ENCODE measurements at places on chromosomes 7 and 10. TPM values are rescaled to one million over a fixed set of nuclear protein-coding genes. Genes with fewer than 3 reads are reported as not detected.

The TRIL gene
- not detected for polyA plus RNA-seq

The PDZD7 gene
- 0.63 TPM for polyA plus RNA-seq

The ING3 gene
- 6.7 TPM for polyA plus RNA-seq

The PTPRZ1 gene
- not detected for polyA plus RNA-seq

The TUBB8 gene
- polyA plus RNA-seq, result not detected

The MMP21 gene
- polyA plus RNA-seq, result 0.04 TPM

The NEUROD6 gene
- polyA plus RNA-seq, result not detected

The STK31 gene
- polyA plus RNA-seq, result 2.0 TPM

The AKR1C8 gene
- polyA plus RNA-seq, result 0.10 TPM

The ZCCHC24 gene
- 4.2 TPM for polyA plus RNA-seq

The COPS6 gene
- 219 TPM for polyA plus RNA-seq

DNA sequence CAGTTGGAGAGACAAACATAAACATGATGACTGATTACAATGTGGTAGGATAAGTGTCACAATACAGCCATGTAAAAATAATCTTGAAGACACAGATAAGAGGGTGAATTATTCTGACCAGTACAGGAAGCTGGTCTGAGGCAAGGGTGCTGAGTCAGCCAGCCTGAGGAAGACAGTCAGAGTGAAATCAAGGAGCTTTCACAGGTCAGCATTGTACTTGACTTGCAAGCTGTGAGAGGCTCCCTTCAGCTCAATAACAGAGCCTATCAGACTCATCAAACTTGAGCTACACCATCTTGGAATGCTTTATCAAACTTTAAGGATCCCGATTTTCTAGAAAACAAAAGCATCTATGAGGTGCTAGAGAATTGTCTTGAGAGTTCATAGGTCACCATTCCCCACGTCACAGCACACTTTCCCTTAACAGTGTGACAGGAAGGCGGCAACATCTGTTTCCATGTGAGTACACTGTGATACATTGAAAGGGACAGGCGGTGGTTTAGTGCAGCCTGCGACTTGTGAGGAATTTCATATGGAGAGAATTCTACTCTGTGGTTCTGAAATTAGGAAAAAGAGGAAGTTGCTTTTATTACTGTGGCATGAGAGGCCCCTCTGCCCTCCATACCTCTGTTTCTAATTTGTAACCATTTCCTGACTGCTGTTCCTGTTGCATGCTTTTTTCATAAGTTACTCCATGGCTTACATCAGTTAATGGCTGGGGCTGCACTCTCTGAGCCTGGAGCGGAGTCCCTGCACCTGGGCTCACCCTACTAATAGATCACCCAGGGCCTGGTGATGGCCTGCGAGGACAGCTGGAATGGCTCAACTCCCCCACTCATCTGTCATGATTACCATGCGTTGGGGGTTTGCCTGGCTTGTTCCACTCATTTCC, 417.1 kb downstream of the SUGCT start:
- peak; percentile 2 for DNase-seq

DNA sequence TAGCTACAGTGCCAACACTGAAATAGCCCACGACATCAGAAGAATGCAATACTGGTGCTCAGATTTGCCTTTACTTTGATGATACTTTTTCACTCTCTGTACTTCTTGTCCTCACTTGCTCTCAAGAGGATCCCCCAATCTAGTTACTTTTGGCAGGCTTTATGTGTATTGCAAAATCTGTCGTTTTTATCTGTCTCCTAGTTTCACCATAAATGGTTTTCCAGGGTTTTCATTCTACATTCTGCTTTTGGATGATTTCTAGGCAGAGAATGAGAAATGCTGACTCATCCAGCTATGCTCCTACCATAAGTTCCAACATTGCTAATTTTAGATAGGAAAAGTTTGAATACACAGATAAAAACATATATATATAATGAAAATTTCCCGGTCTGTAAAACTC, 659.5 kb upstream of the NRG3 start:
- no peak for DNase-seq

- no peak for DNase-seq
Observed at GRCh38 chr10:106312087-106312486, 852.4 kb downstream of the SORCS1 start.

DNA sequence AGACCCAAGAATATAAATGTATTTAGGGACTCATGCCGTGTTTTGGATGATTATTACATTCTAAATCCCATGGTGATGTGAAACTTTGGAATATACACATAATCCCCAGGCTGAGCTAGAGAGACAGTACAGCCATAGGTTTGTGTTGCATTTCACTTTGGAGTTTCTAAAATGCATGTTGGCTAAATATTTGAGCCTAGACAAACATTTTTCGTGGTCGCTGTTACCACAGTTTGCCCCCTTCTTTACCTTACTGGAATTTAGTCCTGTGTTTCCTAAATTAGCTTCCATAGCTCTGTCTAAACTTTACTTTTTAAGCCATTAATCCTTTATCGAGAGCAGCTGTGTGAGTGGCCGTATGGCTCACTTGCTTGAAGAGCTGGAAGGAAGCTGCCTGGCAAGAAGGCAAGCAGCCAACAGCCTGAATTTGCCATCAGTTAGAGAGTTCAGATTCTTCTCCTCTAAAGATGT, 192.0 kb downstream of the BICC1 start:
- DNase-seq, result no peak

GRCh38 chr7:128904381-128905197, 5.9 kb downstream of the KCP start:
- DNase-seq, result peak; percentile 60

- no peak for DNase-seq
Observed at GRCh38 chr10:34864149-34865067, 49.3 kb upstream of the PARD3 start.

- DNase-seq, result no peak
Observed at GRCh38 chr7:38168890-38169570, 9.0 kb upstream of the STARD3NL start.

GRCh38 chr10:131158695-131159094, 152.8 kb downstream of the TCERG1L start:
- no peak for DNase-seq

- DNase-seq, result no peak
Observed at GRCh38 chr7:149620961-149621360, 123.4 kb upstream of the ZNF746 start.

- DNase-seq, result no peak
Observed at GRCh38 chr10:96225119-96225518, 46.2 kb downstream of the BLNK start.

DNA sequence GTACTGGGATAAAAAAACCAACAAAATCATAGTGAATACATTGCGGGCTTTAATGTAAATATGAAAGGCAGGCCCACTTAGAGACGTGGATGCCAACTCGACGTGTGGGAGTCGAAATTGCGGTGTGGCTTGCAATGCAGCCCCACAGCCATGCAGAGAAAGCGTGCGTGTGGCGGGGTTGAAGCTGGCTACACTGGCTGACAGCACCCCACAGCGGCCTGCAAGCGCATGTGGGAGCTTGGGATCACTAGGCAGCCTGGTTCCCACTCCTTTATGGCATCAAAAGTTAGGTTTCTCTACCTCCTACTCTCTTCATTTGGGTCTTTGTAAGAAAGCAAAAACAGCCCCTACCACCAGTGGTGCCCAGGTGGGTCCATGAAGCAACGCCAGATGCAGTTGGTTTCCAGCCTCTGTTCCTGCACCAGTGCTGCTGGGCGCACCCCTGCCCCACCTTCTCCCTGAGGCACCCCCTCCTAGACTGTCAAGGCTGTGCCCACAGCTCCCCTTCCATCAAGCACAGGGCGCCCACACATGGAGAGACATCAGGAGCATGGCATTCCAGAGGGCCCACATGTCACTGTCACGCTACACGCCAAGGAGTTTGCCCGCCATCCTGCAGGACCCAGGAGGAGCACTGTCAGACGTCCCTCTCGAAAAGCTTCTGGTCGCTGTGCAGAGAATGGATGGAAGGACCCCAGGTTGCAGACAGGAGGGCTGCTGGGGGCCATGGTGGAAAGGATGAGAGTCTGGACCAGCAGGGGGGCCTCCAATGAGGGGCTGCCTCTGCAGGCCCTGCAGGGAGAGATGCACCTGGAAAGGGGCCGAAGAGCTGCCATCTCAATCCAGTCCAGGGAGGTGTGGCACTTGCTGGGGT, 142.9 kb downstream of the PAXIP1 start:
- DNase-seq, result no peak

- no peak for DNase-seq
Observed at GRCh38 chr7:42747044-42747443, 164.8 kb downstream of the C7orf25 start.

DNA sequence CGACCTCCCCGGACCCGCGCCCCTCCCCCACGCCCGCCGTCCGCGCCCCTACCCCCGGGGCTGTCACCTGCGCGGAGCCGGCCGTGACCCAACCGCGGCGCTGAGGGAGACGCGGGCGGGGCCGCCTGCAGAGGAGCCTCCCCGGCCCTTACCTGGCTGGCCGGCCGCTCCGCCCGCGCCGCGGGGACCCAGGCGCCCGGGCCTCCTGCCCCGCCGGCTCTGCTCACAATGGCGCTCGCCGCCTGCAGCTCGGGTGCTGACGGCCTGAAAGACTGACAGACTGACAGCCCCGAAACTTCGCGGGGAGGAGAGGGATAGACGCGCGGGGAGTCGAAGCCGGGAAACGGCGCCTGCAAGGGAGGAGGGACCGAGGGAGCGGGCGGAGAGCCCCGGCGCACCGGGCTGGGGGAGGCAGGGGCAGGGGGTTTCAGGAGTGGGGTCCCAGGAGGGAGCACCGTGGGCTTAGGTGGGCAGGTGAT, 393 bp downstream of the ZNF467 start:
- no peak for DNase-seq

- no peak for DNase-seq
Observed at GRCh38 chr7:148572067-148572522, 18.5 kb upstream of the C7orf33 start.

- DNase-seq, result no peak
Observed at GRCh38 chr7:142581341-142581740, 167.9 kb upstream of the PRSS1 start.

- no peak for DNase-seq
Observed at GRCh38 chr10:62083412-62084267, 182.1 kb downstream of the ARID5B start.

DNA sequence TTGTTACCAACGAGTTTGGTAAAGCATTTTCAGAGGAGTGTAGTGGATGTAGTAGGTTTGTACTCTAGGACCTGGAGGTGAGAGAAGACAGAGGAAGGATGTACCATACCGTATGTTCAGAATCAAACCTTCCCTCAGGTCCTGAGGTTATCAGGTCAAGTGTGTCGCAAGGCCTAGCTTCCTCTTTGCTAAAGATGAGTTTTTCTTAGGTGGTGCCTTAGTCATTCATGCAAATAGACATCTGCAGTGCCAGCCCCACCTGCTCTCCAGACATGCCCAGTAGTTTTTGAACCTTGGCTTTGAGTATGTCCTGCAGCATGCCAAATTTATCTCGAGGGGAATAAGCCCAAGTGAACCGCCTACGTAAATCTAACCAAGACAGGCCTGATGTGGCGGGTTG, 71.3 kb downstream of the HDAC9 start:
- no peak for DNase-seq

DNA sequence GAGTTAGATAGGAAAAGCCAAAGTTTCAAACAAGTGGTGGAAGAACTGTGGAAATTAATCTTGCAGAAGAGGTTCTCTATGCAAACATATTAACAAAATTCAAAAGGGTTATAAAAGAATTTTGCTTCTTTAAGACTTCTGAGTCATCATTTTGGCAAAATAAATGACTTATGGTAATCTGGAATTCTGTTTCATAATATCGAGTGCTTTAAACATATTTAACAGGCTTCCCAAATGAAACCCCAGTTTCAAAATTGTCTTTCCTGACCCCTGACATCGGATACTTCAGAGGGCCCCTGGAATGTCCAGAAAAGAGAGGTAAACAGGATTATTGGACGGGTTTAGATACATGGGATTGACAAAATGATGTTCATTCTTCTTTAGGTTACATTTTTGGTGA, 444.6 kb downstream of the HTR7 start:
- DNase-seq, result no peak

DNA sequence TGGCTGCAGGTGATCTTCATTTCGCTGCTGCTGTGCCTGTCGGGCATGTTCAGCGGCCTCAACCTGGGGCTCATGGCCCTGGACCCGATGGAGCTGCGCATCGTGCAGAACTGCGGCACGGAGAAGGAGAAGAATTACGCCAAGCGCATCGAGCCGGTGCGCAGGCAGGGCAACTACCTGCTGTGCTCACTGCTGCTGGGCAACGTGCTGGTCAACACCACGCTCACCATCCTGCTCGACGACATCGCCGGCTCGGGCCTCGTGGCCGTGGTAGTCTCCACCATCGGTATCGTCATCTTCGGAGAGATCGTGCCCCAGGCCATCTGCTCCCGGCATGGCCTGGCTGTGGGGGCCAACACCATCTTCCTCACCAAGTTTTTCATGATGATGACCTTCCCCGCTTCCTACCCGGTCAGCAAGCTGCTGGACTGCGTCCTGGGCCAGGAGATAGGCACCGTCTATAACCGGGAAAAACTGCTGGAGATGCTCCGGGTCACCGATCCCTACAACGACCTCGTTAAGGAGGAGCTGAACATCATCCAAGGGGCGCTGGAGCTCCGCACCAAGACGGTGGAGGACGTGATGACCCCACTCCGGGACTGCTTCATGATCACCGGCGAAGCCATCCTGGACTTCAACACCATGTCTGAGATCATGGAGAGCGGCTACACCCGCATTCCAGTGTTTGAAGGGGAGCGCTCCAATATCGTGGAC, 1.3 kb downstream of the CNNM2 start:
- no peak for DNase-seq

GRCh38 chr7:102992938-102993717, 80.3 kb downstream of the LRRC17 start:
- DNase-seq, result no peak

- no peak for DNase-seq
Observed at GRCh38 chr7:39666562-39666961, 43.2 kb downstream of the RALA start.

GRCh38 chr7:132075515-132075914, 500.8 kb downstream of the PLXNA4 start:
- no peak for DNase-seq

GRCh38 chr10:20625868-20626267, 271.2 kb downstream of the NEBL start:
- no peak for DNase-seq

DNA sequence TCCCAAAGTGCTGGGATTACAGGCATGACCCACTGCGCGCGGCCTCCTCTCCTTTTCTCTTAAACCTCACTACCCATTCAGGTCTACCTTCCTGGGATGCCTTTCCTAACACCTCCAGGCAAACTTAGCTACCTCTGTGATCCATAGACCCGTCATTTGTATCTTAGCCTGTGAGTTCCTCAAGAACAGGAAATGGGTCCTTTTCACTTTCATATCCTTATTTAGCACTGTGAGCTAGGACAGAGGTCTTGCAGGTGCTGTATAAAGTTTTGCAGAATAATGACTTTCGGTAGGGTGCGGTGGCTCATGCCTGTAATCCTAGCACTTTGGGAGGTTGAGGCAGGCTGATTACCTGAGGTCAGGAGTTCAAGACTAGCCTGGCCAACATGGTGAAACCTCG, 215.7 kb downstream of the RELN start:
- no peak for DNase-seq

GRCh38 chr10:85648279-85648754, 718.3 kb downstream of the GRID1 start:
- DNase-seq, result no peak

DNA sequence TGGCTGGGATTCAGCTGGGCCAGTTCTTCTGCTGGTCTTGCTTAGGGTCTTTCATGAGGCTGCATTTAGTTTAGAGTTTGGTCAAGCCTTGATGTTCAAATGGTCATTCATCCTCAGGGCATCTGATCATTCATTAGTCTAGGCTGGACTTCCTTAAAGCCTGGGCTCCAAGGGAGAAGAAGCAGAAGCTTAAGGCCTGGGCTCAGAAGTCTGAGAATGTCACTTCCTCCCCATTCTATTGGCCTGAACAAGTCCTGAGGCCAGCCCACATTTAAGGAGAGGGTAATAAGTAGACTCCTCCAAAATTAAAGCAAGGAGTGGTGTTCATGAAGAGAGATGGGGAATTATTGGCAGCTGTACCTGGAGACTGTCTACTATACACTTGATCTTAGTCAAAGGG, 193.2 kb upstream of the HABP2 start:
- DNase-seq, result no peak
